Left colon (tissue), 2 donors: ENCODE measurements at places on chromosomes 2 and 18.
A peak's percentile ranks its signal among the peaks of the same experiment; 100 is the strongest.

- no peak for DNase-seq
These were observed 14.8 kb downstream of the ASPRV1 start for GRCh38 chr2:69946351-69947324.

DNA sequence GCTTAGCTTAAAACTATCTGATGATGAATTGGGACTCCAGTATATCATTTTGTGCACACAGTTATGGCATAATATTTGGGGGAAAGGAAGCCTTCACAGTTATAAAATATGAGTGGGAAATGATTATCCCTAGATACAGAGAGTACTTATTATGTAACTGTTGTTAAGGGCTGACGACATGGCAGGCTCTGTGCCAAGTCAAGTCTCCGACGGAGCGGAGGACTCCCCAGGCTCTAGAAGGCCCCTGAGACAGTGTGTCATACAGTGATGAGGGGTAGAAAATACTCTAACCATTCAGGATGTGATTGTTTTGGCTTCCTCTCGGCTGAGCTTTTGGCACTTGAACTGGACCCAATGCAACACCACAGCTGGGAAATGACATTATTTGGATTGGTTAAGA is 211.8 kb downstream of the SLC8A1 start:
- peak; percentile 56 for DNase-seq

- peak; percentile 42 for DNase-seq
These were observed 126.2 kb upstream of the LGALSL start for GRCh38 chr2:64327510-64328414.

- peak; percentile 33 for DNase-seq
These were observed 79.4 kb downstream of the TMEM182 start for GRCh38 chr2:102841107-102841840.

GRCh38 chr2:168519534-168520308 is 63.6 kb downstream of the CERS6 start:
- no peak for DNase-seq

- no peak for DNase-seq
These were observed 63.2 kb downstream of the SCG2 start for GRCh38 chr2:223538920-223539440.

- DNase-seq, result no peak
These were observed 4.1 kb upstream of the LOXHD1 start for GRCh38 chr18:46660957-46661749.

- DNase-seq, result no peak
These were observed 43.3 kb downstream of the PLB1 start for GRCh38 chr2:28539118-28539541.

GRCh38 chr2:54483426-54483825 is 27.3 kb downstream of the SPTBN1 start:
- no peak for DNase-seq

GRCh38 chr18:40258311-40258710 is 1696.7 kb upstream of the PIK3C3 start:
- DNase-seq, result no peak

- DNase-seq, result no peak
These were observed 54.5 kb upstream of the NEMP2 start for GRCh38 chr2:190589008-190589407.

DNA sequence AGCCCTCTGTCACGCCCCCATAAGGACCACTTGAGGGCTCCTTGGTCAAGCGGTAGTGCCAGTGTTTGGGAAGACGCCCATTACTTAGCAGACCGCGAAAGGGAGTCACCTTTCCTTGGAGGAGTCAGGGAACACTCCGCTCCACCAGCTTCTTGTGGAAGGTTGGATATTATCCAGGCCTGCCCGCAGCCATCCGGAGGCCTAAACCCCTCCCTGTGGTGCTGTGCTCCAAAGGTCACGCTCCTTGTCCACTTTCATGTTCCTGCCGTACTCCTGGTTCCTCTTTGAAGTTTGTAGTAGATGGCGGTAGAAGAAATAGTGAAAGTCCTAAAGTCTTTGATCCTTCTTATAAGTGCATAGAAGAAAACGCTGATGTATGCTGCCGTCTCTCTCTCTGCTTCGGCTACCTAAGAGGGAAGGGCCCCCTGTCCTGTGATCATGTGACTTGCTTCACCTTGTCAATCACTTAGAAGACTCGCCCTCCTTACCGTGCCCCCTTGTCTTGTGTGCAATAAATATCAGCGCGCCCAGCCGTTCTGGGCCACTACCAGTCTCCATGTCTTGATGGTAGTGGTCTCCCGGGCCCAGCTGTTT is 1.7 kb upstream of the CATIP start:
- no peak for DNase-seq

DNA sequence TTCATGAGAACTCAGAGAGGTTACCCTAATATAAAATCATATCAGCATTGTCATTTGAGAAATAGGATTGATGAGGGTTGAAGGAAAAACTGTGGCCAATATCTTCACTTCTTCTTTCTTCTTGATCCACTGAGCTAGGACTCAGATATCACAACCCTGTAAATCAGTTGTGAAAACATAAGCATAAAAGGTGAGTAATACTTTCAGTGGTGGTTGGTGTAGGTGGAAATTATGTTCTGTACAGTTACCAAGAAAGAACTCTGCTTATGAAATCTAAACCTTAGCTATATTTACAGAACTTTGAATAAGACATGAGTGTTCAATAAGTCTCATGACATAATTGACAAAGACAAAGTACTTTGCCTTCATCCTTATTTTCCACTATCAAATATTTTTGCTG is 56.3 kb downstream of the PAX3 start:
- DNase-seq, result no peak
